Naive thymus-derived CD4-positive, alpha-beta T cell (primary cell): ENCODE measurements at places on chromosomes 1 and 21. TPM values are rescaled to one million over a fixed set of nuclear protein-coding genes. Genes with fewer than 3 reads are reported as not detected.
A peak's percentile ranks its signal among the peaks of the same experiment; 100 is the strongest.

GRCh38 chr1:9311479-9311878 lies 18.8 kb downstream of the SPSB1 start:
- no peak for DNase-seq

The NECTIN4 gene
- not detected for polyA plus RNA-seq

DNA sequence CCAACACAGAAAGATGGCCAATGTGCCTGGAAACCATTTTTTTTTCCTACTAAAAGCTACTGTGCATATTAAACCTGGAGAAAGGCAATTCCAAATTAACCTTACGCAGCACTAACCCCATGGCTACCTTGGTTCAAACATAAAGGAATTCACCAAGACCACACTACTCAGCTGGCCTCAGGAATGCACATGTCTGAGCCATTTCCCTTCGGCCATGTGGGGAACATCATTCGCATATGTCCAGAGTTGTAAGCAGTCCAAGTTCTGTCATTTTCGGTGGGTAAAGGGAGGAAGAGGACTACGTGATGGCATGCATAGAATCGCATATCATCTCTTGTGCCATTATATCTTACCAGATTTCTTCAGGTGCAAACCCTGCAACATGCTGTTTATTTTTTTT lies 175.4 kb downstream of the NTMT2 start:
- DNase-seq: no peak

GRCh38 chr1:1540090-1540817 lies at the start of gene TMEM240:
Gene TMEM240 (minus strand): TSS chr1:1540624. CDS start chr1:1540346, 278 bp downstream.
- peak; percentile 42 for DNase-seq
